Stimulated activated CD8-positive, alpha-beta memory T cell treated with anti-CD3 and anti-CD28 coated beads, Interleukin-15, amount 100 ng/mL, for 4 hours (primary cell): ENCODE measurements at places on chromosomes 4 and X.

GRCh38 chr4:2820216-2820982 lies 23.2 kb upstream of the ADD1 start:
- DNase-seq: no peak

GRCh38 chr4:81491943-81492342 lies 20.2 kb upstream of the RASGEF1B start:
- no peak for DNase-seq

DNA sequence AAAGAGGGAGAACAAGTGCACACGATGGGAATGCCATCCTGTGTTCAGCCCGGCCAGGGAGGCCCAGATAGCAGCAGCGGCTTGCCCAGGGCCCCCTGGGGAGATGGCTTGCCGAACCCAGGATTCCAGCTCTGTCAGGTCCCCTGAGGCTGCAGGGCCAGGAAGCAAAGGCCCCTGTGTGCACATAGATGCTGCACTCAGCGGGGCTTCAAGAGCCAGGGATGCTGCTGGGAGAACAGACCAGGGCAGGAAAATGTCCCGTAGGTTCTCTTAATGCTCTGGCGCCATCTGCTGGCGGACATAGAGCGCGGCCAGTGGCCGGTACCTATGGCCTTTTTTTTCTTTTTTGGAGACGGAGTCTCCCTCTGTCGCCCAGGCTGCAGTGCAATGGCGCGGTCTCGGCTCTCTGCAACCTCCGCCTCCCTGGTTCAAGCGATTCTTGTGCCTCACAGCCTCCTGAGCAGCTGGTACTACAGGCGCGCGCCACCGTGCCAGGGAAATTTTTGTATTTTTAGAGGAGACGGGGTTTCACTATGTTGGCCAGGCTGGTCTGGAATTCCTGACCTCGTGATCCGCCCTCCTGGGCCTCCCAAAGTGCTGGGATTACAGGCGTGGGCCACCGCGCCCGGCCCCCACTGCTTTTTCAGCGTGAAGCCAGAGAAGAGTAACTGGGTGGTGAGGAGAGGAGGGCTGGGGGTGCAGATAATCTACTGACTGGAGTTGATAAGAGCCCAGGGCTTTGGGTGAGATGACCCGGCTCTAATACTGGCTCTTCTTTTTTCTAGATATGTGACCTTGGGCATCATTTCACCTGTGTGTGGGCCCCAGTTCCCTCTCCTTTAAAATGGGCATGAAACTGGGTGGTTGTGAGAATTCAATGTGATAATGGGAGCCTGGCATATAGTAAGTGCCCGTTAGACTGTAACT lies 22.5 kb downstream of the MED28 start:
- peak; percentile 31 for DNase-seq

GRCh38 chrX:47751670-47752069 lies 85.0 kb upstream of the ZNF81 start:
- DNase-seq: no peak

GRCh38 chr4:2322227-2322626 lies 60.3 kb upstream of the MXD4 start:
- no peak for DNase-seq

- no peak for DNase-seq
Observed at GRCh38 chr4:147287588-147287890, 193.4 kb upstream of the EDNRA start.

DNA sequence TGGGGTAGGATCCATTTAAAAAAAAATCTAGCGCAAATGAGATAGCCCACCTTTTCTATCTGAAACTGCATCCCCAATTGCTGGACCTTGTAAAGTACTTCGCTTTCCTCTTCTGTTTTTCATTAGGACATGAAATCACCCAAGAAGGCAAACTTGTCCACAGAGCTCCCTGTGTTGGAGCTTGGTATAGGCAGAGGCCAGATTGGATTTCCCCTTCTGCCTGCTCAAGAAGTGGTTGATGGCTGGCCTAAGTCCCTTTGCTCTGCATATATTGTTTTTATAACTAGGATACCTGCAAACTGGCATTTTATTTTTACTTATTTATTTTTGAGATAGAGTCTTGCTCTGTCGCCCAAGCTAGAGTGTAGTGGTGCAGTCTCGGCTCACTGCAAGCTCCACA lies 28.4 kb downstream of the RNF4 start:
- DNase-seq: no peak

GRCh38 chrX:147072747-147073146 lies 258.2 kb upstream of the CXorf51A start:
- no peak for DNase-seq

DNA sequence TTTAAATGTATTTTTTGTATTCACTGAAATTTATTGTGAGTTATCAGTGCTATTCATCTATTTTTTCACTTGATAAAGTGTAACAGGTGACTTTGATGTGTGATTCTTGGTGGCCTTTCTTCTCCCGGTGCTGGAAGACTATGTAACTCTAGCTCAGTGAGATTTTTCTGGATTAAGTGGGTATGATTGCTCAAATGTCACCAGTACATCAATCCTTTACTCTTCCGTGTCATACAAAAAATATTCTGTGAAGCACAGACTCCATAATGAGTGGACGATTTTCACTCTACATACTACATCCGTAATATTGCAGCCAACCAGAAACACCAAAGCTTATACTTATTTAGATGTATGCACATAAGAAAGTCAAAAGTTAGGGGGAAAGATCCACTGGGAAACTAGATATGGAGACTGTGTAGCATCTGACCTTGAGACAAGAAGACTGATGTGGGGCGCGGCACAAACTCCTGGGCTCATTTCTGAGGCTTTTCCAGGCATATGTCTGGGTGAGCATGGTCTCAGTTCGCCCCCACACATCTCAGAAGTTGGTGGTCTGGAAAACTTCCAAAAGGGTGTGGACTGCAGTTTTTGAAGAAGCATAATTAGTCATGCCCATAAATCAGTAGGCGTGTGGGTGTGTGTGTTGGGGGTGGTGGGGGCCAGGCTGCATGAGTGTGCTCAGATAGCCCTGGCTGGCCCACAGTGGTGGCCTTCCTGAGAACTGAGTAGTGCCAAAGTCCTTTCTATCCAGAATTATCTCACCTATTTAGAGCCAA lies 53.9 kb upstream of the TENM3 start:
- DNase-seq: no peak

GRCh38 chr4:59500103-59500502 lies 1700.0 kb upstream of the ADGRL3 start:
- DNase-seq: no peak

DNA sequence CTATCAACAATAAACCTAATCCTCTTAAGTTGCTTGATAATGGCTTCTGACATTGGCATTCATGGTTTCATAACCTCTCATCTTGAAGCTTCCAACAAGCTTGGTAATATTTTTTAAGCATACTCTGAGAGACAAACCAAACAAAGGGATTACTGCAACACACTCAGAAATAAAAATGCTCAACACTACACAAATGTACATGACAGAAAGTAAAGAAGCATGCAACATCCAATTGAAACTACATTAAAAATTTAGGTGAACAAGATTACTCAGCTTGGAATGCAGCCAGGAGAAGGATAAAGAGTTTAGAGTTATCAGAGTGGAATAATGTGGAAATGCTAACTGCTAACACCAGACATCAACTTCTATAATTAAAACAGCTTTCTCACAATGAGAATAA lies 1136.6 kb upstream of the PABPC4L start:
- no peak for DNase-seq

DNA sequence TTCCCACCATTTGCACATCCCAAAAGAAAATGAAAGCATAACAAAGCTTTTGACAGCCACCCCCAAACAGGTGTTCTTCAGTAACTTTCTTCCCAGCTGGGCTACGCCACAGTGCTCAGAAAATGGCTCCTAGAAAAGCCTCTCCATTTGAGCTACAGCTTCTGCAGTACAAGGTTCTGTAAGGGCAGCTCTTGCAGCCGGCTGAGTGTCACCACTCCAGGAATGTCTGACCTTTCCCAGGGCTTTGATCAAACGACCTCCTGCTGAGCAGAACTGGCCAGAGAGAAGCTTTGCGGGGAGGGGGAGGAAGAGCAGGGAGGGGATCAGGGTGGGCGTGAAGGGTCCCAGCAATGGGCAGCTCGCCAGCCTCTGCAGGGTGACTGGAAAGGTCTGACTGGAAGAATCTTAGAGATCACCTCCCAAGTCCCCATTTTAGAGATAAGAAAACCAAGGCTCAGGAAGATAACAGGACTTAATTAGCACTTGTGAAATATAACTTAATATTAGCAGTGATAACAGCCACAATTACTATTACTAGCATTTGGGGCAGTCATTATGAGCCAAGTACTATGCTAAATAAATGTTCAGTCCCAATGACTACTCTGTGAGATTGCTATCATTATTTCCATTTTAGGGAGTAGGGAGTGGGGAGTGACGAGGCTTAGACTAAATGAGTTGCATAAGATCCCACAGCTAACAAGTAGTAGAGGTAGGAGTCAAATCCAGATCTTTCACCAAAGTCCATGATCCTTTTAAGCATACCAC lies 51.1 kb downstream of the LEF1 start:
- no peak for DNase-seq

- DNase-seq: no peak
Observed at GRCh38 chr4:102514298-102514964, 13.3 kb downstream of the NFKB1 start.

DNA sequence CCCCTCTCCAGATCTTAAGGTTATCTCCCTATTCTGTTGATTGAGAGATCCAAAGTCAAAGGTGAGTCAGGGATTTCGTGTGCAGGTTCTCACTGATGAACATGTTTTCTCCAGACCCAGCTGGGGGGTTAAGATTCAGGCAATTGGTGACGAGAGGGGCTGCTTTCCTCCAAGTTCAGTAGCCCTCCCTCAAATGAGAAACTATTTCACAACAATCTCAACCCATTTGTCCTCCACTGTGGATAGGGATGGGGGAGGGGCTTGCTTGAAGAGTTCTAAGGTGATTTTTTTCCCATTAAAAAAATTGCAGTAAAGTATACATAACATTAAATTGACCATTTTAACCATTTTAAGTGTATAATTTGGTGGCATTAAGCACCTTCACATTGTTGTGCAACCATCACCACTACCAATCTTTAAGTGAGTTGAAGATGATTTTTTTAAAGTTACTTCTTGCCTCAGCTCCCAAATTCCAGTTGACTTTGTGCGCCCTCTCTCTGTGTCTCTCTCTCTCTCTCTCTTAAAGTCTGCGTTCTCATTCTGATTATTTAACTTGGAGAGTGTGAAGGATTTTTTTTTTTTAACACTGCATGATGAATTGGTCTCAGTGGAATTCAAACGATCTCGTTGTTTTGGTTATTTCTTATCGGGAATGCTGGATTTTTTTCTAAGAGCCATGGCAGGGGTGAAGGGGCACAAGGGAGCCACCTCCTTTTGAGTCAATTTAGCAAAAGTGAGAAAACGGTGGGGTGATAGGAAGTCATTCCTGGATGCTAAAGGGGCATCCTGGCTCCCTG lies 175.9 kb downstream of the SHROOM3 start:
- DNase-seq: no peak

DNA sequence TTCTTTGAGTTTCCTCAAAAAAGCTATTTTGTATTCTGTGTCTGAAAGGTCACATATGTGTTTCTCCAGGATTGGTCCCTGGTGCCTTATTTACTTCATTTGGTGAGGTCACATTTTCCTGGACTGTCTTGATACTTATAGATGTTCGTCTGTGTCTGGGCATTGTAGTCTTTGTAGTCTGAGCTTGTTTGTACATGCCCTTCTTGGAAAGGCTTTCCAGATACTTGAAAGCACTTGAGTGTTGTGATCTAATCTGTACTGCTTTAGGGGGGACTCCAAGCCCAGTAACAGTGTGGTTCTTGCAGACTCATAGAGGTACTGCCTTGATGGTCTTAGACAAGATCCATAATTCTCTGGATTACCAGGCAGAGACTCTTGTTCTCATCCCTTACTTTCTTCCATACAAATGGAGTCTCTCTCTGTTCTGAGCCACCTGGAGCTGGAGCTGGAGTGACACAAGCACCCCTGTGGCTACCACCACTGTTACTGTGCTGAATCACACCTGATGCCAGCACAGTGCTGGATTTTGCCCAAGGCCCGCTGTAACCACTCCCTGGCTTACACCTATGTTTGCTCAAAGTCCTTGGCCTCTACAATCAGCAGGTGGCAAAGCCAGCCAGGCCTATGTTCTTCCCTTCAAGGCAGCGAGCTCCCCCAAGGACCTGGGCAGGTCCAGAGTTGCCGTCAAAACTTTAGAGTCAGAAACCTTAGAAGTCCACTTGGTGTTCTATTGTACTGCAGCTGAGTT lies 72.3 kb upstream of the EFHC2 start:
- no peak for DNase-seq

DNA sequence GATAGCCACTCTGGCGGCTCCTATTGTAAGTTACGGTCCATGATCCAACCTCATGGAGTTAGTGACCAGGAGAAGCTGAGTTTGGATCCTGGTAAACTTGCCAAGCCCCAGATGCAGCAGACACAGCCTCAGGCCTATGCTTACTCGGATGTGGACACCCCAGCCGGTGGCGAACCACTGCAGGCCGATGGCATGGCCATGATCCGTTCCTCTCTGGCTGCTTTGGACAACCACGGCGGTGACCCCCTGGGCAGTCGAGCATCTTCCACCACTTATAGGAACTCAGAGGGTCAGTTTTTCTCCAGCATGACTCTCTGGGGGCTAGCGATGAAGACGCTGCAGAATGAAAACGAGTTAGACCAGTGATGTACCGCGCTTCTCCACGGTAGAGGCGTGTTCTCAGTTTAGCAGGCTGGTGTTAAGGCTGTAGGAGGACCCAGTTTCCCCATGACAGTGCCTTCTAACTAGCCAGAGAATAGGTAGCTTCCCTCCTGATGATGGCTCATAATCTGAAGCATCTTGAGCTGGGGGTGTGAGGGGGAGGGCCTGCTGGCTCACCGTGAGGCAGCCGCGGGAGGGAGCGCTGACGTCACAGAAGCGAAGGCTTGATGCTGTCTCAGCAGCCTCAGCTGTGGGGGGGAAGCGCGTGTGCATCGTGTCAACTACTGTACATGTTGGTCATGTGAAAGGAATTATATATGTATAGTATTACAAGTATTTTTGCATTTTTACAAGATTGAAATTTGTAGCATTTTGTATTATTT lies 31.1 kb downstream of the ZBTB49 start:
- no peak for DNase-seq

GRCh38 chrX:137033774-137034507 lies at the start of gene GPR101:
Gene GPR101 (minus strand): TSS chrX:137033995. CDS start chrX:137031674, 2,321 bp downstream.
- DNase-seq: no peak

DNA sequence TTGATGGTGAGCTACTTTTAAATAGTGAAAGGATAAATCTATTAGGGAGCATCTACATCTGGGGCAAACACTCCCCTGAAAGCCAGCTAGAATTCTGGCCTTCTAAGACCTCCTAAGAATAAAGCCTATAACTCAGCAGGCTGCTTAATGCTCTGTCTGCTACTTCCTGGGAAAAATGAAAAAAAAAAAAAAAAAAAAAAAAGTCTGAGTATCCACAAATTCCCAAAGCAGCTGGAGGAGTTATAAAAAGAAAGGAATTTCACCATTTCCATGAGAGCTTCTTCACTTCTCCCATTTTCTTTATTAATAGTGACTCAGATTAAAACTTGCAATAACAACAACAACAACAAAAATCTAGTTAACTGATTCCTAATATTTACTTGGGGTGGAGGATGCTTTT lies 511.2 kb downstream of the INPP4B start:
- DNase-seq: no peak

GRCh38 chr4:114658179-114658578 lies 59.6 kb downstream of the UGT8 start:
- DNase-seq: no peak
